Activated CD4-positive, alpha-beta memory T cell treated with anti-CD3 and anti-CD28 coated beads, Interleukin-2, amount 10 ng/mL, durations not matched to agents 7 days and 5 days (primary cell): ENCODE measurements at places on chromosomes 5 and 9. TPM values are rescaled to one million over a fixed set of nuclear protein-coding genes. Genes with fewer than 3 reads are reported as not detected.

SV2C gene
- total RNA-seq: 0.33 TPM

GRAMD2B gene
- total RNA-seq: 4.6 TPM

C5orf52 gene
- not detected for total RNA-seq

BTNL8 gene
- total RNA-seq: not detected

IFNA2 gene
- not detected for total RNA-seq

TSLP gene
- total RNA-seq: 0.15 TPM

MCC gene
- 8.6 TPM for total RNA-seq

MEGF10 gene
- total RNA-seq: not detected

RMI1 gene
- 22.4 TPM for total RNA-seq

PCDH1 gene
- total RNA-seq: not detected

SHISAL2B gene
- total RNA-seq: not detected

OR2K2 gene
- not detected for total RNA-seq

TSSK1B gene
- not detected for total RNA-seq

MSX2 gene
- total RNA-seq: not detected

ENTREP1 gene
- not detected for total RNA-seq

EIF4E1B gene
- total RNA-seq: not detected

PCDHGA11 gene
- not detected for total RNA-seq

AIF1L gene
- total RNA-seq: 0.50 TPM

ZNG1A gene
- 25.4 TPM for total RNA-seq

IRX1 gene
- not detected for total RNA-seq

AK6 gene
- total RNA-seq: 30.9 TPM

CARD9 gene
- total RNA-seq: 0.55 TPM

PCDHGA4 gene
- 0.10 TPM for total RNA-seq

PAEP gene
- total RNA-seq: not detected

NMRK1 gene
- 74.2 TPM for total RNA-seq

IL9 gene
- total RNA-seq: not detected

HAND1 gene
- total RNA-seq: not detected

N4BP3 gene
- 4.3 TPM for total RNA-seq

TMC1 gene
- not detected for total RNA-seq

FABP6 gene
- total RNA-seq: not detected

EMB gene
- 181 TPM for total RNA-seq

NDUFS6 gene
- total RNA-seq: 29.2 TPM

TIMD4 gene
- total RNA-seq: 2.4 TPM

LRRC70 gene
- 0.95 TPM for total RNA-seq

ISOC1 gene
- total RNA-seq: 14.4 TPM

SLCO4C1 gene
- total RNA-seq: 3.6 TPM

GPX8 gene
- total RNA-seq: not detected

GKAP1 gene
- 4.3 TPM for total RNA-seq

SHOC1 gene
- not detected for total RNA-seq

SPINK7 gene
- not detected for total RNA-seq

GPX3 gene
- total RNA-seq: not detected

CDH12 gene
- not detected for total RNA-seq

MEIKIN gene
- total RNA-seq: 2.2 TPM

PTGER4 gene
- 51.0 TPM for total RNA-seq

ZNG1E gene
- 30.7 TPM for total RNA-seq

MYO10 gene
- total RNA-seq: 0.23 TPM

IL17B gene
- total RNA-seq: not detected

ECSCR gene
- total RNA-seq: not detected
